ENCODE measurements at places on chromosomes 4 and X.

DNA sequence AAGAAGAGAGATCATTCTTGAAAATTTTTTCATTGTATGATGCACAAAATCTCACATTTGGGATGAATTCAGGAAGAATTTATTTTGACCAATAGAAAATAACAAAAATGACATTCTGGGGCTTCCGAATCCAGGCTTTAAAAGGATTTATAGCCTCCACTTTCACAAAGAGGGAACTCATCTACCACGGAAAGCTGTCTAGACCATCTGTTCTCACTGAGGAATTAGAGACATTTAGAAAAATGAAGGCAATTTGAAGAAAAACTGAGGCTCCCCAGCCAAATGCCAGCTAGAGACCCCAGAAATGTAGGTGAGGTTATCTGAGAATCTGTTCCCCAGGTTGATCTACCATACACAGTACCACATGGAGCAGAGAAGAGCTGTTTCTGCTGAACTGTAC is 464.3 kb downstream of the TMA16 start:
- DNase-seq, result no peak

DNA sequence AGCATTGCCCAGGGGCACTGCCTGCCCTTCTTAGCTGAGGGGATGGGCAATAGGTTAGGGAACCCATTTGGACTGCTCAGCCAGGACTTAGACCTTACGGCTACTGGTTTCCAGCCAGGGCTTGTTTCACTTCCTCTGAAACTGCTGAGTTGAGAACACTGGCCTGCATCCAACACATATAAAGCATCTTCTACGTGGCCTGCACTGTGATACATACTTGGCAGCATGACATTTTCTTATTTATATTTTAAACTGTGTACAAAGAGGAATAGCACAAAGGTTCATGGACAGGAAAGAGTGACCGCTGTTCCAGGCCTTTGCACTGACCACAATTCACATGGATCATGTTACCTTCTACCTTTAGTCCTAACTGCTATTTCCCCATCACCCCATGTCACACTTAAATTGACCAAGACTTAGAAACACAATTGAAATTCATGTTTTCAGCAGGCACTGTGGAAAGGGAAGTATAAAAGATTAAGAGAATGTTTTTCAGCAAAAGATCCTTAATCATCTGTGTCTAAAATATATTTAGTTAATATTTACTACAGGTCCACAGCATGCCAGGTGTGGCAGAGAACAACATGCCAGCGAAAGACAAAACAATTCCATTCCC is 43.7 kb downstream of the NLGN4X start:
- no peak for DNase-seq

GRCh38 chrX:74178536-74178935 is 125.4 kb upstream of the ZCCHC13 start:
- no peak for DNase-seq

DNA sequence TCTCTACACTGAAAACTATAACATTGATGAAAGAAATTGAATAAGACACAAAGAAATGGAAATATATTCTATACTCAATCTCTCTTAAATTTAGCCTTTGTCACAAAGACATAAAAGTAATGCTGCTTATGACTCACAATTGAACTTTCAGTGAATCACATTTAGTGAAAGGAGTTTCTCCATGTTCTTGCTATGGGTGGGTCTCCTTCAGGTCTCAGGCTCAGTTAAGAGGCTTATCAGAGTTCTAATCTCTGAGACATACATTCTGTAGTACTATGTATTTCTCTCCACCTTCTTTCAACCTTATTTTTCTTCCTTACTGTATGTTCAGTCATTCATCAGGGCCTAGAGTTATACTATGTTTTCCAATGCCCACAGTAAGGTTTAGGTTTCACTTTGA is 220.9 kb downstream of the DTHD1 start:
- no peak for DNase-seq

GRCh38 chr4:41349021-41349420 is 92.3 kb downstream of the UCHL1 start:
- DNase-seq, result no peak

GRCh38 chr4:10108391-10108790 is 8.2 kb downstream of the WDR1 start:
- DNase-seq, result no peak

DNA sequence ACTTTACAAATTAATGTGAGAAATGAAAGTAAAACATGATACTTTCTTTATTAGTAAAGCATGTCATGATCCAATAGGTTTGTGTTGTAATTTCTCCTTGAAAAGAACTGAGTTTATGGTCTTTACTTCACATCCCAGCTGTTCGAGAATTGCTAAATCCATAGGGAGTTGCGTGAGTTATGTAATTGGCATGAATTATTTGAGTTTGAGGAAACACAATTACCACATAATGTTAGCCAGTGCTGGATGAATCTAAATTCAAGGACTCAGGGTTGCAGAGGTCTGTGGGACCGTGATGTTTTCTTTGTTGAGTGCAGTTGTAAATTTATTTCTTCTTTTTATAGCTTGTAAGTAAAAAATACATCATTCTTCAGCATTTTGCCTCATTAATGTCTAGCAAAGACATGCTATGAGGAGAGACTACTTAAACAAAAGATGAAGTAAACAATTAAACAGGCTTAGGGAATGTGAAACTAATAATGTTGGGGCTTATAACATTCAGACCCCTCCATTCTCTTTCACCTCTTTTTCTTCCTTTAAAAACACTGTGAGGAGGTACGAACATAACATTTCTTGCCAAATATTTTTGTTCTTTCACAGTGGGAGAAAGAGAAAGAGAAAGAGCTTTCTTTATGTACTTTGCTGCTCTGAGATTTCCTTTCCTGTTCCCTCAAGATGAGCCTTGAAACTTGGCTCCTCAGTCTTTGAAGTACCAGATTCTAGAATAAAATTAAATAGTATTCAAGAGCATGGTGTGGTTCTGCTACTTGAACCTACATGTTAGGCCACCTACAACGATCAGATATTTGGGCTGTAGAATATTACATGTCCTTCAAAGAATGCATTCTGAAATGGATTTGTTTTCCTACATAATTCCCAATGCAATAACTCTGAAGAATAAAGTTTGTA is 159.6 kb upstream of the ANK2 start:
- DNase-seq, result no peak

DNA sequence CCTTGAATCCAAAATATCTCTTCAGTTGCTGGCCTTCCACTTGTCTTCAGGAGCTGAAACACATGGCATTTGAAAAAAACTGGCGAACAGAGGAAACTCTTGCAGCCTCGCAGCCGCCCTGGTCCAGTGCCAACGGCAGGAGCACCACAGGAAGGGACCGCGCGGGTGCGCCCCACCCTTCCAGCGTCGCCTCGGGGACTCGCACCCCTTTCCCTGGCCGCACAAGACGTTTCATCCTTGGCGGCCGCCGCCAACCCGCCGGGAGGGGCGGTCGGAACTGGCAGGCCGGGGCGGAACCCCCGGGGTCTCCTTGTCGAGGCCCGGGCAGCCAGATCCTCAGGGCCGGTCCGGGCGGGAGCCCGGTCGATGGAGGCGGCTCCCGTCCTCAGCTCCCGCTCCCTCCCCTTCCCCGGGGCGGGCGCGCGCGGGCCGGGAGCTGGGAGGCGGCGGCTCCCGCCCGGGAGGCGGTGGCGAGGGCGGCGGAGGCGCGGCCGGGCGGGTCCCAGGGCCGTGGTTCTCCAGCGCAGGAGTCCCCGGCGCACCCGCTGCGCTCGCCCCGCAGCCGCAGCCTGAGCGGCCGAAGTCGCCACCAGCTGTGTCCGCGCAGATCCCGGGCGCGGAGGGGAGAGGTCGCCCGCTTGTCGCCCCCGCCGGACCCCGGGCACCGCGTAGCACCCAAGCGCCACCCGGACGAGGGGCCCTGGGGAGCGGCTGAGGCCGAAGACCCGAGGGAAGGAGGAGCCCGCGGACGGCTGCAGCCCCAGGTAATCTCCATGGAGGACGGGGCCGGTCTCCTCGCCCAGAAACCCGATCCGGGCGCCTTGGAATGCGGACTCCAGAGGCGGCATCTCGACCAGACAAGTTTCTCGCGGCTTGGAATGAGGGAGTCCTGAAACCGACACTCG is 886 bp upstream of the NDST3 start:
- DNase-seq, result no peak

GRCh38 chr4:30719454-30720020 is 632 bp upstream of the PCDH7 start:
- DNase-seq, result no peak

DNA sequence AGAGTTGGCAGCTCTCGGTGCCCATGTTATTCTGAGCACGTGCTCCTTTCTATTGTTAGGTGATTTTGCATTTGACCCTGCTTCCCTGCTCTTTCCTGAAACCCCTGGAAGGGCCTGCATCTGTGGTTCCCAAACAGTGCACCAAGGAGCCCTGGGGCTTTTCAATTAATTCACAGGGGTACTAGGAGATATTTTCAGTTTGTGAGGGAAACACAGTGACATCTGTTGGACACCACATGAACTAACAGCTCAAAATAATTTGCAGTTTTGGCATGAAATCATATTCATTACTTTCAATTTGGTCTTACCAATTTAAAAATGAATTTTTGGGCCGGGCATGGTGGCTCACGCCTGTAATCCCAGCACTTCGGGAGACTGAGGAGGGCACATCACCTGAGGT is 156.6 kb downstream of the GATB start:
- no peak for DNase-seq

DNA sequence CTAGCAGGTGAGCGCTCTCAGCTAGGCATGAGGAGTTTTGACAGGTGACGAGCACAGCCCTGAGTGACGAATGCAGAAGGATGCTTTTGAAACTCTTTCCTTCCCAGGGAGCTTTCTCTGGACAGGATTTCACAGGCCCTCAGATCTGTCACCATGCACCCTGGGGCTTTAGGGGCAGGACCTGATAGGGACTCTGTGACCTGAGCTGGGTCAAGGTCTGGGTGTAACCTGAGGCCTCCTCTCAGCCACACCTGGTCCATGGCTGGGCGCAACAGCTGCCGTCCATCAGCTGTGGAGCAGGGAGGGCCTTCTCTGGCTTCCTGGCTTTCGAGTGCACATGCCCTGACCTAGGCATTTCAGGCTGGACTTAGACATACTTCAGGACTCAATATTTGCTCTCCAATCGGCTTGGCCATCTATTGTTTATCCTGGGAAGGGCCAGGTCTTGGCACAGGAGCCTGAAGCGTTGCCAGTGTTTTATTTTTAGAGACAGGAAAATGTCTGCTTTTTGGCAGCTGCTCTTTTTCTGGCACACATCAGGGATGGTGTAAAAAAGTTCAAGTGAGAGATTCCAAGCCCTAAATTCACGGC is 56.4 kb downstream of the C4orf51 start:
- no peak for DNase-seq

DNA sequence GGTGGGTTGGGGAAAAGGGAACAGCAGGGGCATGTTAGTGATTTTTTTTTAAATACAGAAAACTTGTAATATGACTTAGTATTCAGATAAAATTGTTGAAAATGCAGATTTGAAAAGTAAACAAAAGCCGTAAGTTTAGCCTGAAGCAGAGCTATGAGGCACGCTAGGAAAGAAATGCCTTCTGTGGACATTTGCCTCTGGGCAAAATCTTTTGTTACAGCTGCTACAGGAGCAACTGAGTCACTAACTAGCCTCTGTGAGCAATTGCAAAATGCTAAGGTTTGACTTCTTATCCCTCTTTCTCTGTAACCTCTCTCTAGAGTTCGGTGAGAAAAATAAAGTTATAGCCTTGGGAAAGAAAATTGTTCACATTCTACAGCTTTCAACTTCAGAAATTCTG is 350.0 kb downstream of the SLC7A11 start:
- no peak for DNase-seq

- no peak for DNase-seq
Measured at GRCh38 chrX:102958794-102959193, 21.7 kb downstream of the RAB40AL start.

- DNase-seq, result no peak
Measured at GRCh38 chr4:34950926-34951325, 1293.4 kb downstream of the ARAP2 start.

- no peak for DNase-seq
Measured at GRCh38 chr4:38132843-38133662, 172.9 kb downstream of the PTTG2 start.

- DNase-seq, result no peak
Measured at GRCh38 chrX:31213941-31214340, 142.1 kb upstream of the FTHL17 start.

- DNase-seq, result no peak
Measured at GRCh38 chrX:30147996-30148643, 67.2 kb upstream of the MAGEB2 start.

DNA sequence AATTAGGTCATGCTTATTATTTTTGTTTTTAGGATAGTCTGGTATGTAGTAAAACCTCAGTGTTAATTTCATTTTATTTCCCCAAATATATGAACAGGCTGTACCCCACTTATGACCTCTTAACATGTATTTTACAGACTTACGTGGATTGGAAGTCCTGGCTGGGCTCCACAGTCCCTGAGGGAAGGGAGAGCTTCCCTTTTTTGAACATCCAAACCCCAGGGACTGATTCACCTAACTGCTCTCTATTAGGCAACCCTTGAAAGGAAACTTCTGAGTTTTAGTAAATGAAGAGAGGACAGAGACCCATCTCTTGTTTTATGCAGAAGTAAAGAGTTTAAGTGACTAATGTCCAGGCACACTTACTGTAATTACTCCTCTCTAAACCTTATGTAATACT is 233.1 kb upstream of the SPRY1 start:
- no peak for DNase-seq

DNA sequence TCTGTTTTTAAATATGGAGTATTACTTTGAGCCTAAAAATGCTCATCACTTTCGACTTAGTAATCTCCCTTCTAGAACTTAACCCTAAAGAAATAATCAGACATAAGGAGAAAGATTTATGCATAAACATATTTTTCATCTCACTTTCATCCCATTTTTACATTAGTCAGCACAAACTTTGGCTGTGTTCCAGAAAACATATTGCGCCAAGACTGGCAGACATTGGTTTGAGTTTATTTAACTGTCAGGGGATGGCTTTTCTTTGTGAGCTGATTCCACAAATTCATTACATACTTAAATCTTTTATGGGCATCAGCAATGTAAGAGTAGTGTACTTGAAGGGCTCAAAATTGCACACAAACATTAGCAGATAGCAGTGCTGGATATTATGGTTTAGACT is 23.7 kb downstream of the MAOA start:
- DNase-seq, result no peak

- no peak for DNase-seq
Measured at GRCh38 chr4:80024335-80024734, 48.7 kb downstream of the ANTXR2 start.

GRCh38 chr4:156673483-156673882 is 298.1 kb downstream of the PDGFC start:
- no peak for DNase-seq

DNA sequence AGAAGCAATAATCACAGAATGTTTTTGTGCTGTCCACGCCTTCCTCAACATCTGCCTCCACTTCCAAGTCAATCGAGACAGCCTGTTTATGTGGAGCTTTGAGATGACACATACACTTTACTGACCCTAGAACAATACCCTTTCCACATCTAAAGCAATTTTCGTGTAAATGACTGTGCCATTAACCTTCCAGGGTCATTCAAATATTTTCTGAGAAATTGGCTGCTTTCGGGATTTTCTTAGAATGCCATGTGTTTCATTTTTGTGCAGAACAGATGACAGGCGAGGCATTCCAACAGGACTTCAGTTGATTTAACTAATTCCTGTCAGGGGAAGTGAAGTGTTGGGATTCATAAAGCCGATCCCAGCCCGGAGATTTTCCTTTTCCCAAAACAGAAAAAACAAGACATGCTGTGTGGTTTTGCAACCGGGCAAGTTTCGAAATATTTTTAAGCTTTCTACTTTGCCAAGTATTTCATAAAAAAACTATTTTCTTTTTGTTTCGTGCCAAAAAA is 73.9 kb downstream of the SORBS2 start:
- no peak for DNase-seq

GRCh38 chr4:3680656-3681055 is 85.5 kb upstream of the ADRA2C start:
- DNase-seq, result no peak
